ENCODE measurements at places on chromosomes 1 and 21.

GRCh38 chr1:89974696-89975470 lies 20.0 kb upstream of the ZNF326 start:
- peak; percentile 56 for DNase-seq

- DNase-seq = no peak
These were observed 1.0 kb upstream of the TSPEAR start for GRCh38 chr21:44712203-44713028.

- DNase-seq = peak; percentile 69
These were observed at the start of gene ST7L for GRCh38 chr1:112618721-112619517. ST7L (minus strand) TSS chr1:112619141; CDS start chr1:112619113, 28 bp downstream.

DNA sequence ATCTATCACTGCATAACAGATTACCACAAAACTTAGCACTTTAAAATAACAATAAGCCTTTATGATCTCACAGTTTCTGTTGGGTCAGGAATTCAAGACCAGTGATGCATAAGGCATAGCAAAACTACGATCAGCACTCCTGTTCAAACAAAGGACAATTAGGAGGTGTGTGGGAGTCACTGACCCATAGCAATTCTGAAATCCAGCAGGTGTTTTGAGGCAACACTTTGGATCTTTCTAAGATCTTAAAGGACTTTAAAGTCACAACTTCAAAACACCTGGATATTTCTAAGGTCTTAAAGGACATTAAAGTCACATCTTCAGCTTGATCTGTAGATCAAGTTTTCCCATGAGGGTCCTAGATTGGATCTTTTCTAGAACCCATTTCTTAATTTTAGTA lies 35.3 kb downstream of the AKT3 start:
- no peak for DNase-seq

DNA sequence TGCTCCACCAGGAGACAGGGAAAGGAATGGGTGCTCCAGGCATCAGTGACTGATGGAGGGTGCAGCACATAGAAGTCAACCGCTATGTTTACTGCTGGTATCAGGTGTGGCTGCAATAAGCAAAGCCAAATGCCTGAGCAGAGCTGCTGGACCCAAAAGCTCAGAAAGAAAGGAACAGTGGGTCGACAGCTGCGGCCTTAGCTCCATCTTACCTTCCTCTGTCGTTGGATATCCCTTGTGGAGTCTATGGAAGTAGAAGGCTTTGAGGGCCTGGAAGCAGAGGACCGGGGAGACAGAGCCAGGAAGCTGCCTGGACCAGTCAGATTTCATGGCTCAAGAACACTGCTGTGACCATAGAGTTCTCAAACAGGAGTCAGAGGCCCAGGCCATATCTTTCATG lies 45.3 kb downstream of the RIMS3 start:
- DNase-seq = no peak

- no peak for DNase-seq
These were observed 147.7 kb downstream of the TGFB2 start for GRCh38 chr1:218492874-218493273.

GRCh38 chr1:43302721-43303470 lies 2.1 kb downstream of the TIE1 start:
- no peak for DNase-seq

GRCh38 chr1:21668951-21669257 lies 253 bp downstream of the RAP1GAP start:
- DNase-seq = no peak

GRCh38 chr1:51453010-51453409 lies 66.1 kb downstream of the EPS15 start:
- peak; percentile 40 for DNase-seq

DNA sequence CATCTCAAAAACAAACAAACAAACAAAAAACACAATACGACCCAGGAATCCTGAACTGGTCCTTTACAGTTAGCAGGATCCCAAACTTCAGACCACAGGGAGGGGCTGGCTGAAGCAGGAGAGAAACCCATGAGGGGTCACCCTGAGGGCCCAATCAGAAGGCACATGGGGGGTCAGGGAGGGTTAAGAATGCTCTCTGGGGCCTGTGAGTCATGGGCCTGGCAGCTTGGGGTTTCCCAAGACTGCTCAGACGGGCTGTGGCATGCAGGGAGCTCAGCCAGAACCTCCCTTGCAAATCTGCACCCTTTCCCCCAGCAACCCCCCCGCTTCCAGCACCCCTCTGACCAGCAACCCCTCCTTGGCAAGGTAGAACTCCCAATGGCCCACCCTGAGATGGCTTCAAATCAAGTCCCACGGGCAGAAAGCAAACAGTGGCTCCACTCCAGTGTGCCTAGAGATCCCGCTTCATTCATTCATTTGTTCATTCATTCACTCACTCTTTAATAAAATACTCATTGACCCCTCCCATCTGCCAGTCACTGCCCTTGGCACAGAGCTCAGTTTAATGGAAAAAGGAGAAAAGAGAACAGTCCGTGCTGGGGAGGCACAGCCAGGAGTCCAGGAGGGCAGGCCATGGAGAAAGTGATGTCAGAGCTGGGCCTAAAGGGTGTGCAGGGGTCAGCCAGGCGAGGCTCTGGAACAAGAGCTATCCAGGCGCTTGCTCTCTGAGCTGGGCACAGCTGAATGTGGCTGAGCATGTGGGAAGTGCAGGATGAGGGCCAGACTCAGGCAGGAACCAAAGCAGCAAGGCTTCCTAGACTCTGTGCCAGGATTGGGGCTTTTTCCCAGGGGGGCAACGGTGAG lies 8.2 kb downstream of the UQCRHL start:
- DNase-seq = peak; percentile 72

DNA sequence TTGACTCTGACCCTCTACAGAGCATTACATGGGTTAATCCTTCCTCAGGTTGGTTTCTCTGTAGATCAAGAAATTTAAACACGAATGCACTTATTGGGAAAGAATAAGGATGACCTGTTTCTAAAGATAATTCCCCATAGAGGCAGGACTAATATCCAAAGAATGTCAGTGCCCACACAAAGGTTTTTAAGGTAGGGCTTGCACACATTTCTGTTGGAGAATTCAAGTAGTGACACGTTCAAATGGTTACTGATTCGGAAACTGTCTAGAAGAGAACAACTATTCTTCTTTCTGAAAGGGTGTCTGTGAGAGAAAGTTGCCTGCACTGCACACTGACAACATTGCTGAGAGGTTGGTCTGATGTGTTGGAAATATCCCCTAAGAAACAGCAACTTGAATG lies 167.3 kb downstream of the ZNF326 start:
- no peak for DNase-seq

- no peak for DNase-seq
These were observed 45.4 kb upstream of the LRRN2 start for GRCh38 chr1:204730826-204731459.

GRCh38 chr1:23922321-23922943 lies 9.3 kb upstream of the CNR2 start:
- DNase-seq = no peak

DNA sequence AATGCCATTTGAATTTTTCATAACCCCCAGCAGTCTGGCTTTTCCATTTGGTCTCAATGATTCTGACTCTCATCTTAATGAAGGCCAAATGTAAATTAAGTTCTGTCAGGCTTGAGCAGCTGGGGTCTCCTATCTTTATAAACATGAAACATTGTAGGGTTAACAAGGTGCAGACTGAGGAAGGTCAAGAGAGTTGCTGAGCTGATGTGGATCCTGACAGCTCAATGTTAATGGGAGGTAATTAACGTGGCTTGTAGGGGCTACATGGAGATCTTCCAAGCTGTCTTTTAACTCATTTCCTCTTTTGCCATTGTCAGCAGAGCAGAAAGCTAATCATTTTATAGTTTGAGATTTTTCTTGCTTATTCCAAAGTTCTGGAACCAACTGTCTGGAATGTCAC lies 55.2 kb downstream of the FGGY start:
- DNase-seq = no peak

DNA sequence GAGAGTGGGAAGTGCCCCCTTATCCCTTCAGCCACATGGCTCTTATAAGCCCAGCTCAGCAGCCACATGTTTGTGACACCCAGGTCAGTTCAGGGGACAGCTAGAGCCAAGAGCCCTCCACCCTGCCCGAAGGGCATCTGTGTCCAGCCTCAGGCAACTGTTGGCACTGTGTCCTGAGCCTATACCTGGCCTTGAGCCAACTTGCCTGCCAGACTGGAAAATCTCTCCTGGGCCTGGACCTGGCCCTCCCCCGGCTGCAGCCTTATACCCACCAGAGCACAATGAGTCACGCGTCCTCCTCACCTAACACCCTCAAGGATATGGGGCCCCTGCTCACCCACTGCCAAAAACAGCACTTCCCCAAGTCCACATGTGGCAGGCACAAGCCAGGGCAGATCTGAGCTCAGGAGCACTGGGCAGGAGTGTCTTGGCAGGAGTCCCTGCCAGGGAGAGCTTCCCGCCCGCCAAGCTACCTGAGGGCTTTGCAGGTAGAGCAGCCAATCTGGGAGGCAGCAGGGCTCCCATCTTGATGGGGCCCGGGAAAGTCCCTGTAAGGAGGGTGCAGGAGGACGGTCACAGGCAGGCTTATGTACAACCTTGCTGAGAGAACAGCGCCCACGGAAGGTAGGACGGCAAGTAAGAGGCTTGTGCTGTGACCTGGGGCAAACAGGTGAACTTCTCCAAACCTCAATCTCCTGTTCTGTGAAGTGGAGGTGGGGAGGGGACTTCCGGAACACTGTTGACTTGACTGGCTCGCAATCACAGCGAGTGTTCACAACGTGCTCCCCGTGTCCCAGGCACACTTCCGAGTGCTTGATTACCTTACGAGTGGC lies 19.8 kb upstream of the HSPG2 start:
- no peak for DNase-seq

GRCh38 chr1:226111098-226111882 lies 48.8 kb downstream of the H3-3A start:
- no peak for DNase-seq

DNA sequence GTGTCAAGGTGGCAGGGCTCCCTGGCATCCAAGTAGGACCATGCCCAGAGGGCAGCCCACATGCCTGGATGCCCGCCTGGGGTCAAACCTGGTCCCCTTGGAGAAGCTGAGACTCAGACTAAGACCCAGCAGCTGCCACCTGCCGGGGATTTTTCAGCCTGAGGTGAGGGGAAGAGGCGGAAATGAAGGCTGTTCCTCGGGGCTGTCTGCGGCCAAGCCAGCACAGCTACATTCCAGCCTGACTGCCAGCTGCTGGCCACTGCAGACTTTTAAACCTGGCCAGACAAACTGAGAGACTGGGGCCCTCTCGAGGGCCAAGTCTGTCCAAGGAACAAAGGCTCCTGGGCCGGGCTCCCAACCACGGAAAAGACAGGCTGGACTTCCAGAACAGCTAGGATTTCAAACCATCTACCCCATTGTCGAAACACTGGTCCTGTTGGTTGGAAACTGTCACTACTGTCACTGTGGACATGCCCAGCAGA lies 21.9 kb upstream of the PLEKHG5 start:
- DNase-seq = no peak

GRCh38 chr1:169486281-169487051 lies 722 bp upstream of the SLC19A2 start:
- DNase-seq = peak; percentile 10

- DNase-seq = no peak
These were observed 25.4 kb downstream of the PHGDH start for GRCh38 chr1:119737040-119737682.

- DNase-seq = peak; percentile 71
These were observed 64.4 kb downstream of the MAP3K7CL start for GRCh38 chr21:29194847-29195246.

- no peak for DNase-seq
These were observed 11.7 kb upstream of the EXTL1 start for GRCh38 chr1:26009796-26010447.

GRCh38 chr1:76830373-76830772 lies 36.9 kb upstream of the ST6GALNAC5 start:
- no peak for DNase-seq

- no peak for DNase-seq
These were observed 844.9 kb downstream of the KCNT2 start for GRCh38 chr1:195763146-195763906.
